ENCODE measurements at places on chromosomes 4 and X. TPM values are rescaled to one million over a fixed set of nuclear protein-coding genes. Genes with fewer than 3 reads are reported as not detected.

Gene CFP
- total RNA-seq: 3.2 TPM

Gene LRRC66
- 1.5 TPM for total RNA-seq

Gene SULT1B1
- total RNA-seq: 2.8 TPM

Gene CYTL1
- 3.2 TPM for total RNA-seq

Gene ZNF711
- total RNA-seq: 26.4 TPM

Gene CXCL11
- total RNA-seq: 1.00 TPM

Gene RXFP1
- total RNA-seq: 33.0 TPM

Gene PLRG1
- total RNA-seq: 77.7 TPM

Gene GTPBP6
- total RNA-seq: 60.4 TPM

Gene GDI1
- 526 TPM for total RNA-seq

Gene PACRGL
- 50.7 TPM for total RNA-seq

Gene MAGEA11
- not detected for total RNA-seq

Gene INTS12
- 17.0 TPM for total RNA-seq

Gene TMEM271
- total RNA-seq: 8.4 TPM

Gene MAGEC2
- total RNA-seq: not detected

Gene NPNT
- total RNA-seq: 6.4 TPM

Gene GAGE12E
- not detected for total RNA-seq

Gene LRCH2
- 7.4 TPM for total RNA-seq

Gene BST1
- 1.4 TPM for total RNA-seq

Gene HTN3
- not detected for total RNA-seq

Gene GC
- total RNA-seq: not detected

Gene SLC38A5
- 15.6 TPM for total RNA-seq

Data from dorsolateral prefrontal cortex (tissue), 122 donors.